Dermis blood vessel endothelial cell (primary cell): ENCODE measurements at places on chromosomes 7 and 10. TPM values are rescaled to one million over a fixed set of nuclear protein-coding genes. Genes with fewer than 3 reads are reported as not detected.

TCF7L2 gene
- total RNA-seq = 2.9 and 3.8 TPM in 2 replicates

- DNase-seq = no peak
These were observed 47.3 kb downstream of the CDCA7L start for GRCh38 chr7:21898265-21898930.

- DNase-seq = no peak
These were observed at the start of gene ITIH2 for GRCh38 chr10:7703140-7703539. ITIH2 (plus strand) TSS chr10:7703316; CDS start chr10:7703435, 119 bp downstream.

GRCh38 chr10:103510791-103511752 lies 17.6 kb downstream of the NEURL1 start:
- no peak for DNase-seq

PON1 gene
- not detected in 2 replicates for total RNA-seq

DNA sequence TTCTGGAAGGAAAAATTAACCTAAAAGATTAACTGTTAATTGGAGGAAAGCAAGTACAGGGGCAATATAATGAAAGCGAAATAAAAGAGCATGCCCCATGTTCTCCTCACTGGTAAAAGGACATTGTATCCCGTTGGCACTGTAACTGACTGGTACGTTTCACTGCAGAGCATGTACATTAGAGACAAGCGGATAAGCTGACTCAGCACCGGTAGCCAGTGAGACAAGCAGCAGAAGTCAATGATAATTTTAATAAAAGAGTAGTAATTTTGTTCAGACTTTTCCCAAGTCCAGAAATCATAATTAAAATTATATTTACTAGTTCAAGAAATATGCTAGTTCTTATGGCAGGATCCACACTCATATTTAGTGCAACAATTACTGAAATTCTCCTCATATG lies 161.5 kb upstream of the VWC2 start:
- no peak for DNase-seq

GRCh38 chr7:135169964-135170273 lies 588 bp downstream of the CYREN start:
- no peak for DNase-seq

TMEM139 gene
- 0.14 and 0.17 TPM in 2 replicates for total RNA-seq
